NCI-H446 treated with DMSO at 0.1 percent for 48 hours (cell line): ENCODE measurements at places on chromosomes 6 and 20.

DNA sequence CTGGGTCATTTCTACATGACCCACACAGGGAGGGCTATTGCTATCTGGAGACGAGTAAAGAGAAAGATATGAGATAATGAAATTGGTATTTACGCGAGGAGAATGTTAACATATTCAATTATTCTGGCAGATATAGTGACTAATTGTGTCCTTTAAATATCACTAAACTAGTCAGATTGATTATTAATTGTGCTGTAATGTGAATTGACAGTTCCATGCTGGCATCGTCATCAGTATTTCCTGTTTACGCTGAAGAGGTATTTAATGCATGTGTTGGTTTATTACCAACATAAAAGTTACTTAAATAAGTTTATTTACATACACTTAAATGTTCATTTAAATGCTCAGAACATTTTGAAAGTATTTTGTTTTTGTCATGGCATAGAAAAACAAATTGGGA, 35.7 kb upstream of the OGFRL1 start:
- no peak for DNase-seq

DNA sequence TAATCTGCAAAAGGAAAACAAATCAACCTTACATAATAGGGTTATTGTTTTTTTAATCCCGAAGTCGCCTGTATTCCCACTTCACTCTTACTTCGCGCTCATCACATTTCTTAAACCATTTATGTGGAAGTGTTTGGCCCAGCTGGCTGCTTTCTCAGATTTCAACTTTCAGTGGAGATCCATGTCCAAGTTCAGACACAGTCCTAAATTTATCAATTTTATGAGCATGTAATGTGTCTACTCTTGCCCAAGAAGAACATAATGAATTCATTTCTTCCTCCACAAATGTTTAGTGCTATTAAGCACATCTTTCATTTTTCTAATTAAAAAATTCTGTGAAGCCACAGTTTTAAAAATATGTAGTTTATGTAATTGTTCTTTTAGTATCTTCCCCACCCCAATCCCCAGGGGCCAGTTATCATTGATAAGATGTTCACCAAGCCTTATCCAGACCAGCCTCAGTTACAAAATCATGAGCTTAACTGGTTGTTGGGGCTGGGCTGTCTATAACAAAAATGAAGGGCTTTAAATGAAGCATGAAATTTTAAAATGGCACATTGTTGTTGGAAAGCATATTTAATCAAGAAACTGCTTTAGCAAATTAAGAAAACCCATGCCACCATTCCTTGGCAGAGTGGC, 151.7 kb downstream of the UST start:
- no peak for DNase-seq

DNA sequence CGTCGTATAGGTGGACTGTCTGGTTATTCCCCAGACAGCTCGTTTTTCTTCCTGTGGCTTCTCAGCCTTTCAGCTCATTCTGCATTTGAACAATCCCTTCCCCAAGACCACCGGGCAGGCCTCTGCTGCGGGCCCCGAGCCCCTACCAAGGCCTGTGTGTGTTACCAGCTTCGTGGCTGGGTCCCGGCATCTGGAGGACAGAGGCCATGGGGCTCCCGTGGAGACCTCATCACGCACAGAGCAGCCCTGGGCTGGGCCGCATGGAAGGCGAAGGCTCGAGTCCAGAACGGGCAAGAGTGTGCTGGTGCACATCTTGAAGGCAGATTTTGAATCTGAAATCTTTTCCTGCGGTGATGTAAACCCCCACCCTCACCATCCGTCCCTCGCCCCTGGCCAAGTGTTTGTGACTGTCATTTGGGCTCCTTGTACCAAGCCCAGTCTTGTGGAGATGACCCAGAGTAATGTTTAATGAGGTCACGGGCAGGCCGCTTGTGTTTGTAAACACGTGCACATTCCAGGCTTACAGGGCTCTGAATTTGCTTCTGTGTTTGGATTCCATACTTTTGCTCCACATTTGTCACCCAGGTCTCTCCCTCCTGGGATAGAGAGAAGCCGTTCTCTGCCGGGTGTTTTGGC, 119.6 kb downstream of the CDH4 start:
- no peak for DNase-seq

- DNase-seq = no peak
These were observed 225.6 kb upstream of the MOCS1 start for GRCh38 chr6:40159865-40160264.

DNA sequence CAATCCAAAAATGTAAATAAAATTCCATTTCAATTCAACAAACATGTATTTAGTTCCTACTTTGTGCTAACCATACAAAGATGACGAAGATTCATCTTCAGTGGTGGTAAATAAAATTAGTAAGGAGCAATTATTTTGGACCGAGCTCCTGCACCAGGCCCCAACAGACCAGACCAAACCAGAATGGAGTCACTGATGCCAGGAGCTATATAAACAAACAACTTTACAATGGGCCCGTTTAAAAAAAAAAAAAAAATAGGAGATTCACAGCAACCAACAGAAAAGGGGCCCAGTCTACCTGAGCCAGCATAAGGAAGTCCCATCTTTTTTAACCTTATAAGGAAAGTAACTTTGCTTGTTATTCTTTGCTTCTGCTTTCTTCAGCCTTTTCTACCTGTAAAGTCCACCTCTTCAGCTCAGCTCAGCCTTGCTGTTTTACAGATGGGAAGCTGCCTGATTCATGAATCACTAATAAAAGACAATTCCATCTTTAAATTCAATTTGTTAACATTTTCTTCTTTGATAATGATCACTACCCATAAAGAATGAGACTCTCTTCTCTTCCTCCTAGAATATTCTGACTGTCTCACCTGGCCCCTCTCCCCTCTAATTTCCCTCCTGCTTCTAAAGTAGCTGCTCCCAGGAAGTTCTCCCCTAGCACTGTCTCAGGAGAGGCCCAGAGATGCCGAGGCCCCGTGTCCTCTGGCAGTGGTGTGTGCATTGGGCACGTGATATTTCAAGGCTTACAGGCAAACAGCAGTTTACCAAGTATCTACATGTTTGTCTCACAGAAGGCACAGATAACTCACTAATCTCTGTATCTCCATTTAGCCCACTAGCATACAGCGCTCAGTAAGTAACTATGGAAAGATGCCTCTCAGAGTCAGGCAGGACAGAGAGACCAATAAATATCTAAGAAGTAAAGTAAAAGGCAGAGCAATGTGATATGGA, 8.4 kb downstream of the MBOAT1 start:
- no peak for DNase-seq

DNA sequence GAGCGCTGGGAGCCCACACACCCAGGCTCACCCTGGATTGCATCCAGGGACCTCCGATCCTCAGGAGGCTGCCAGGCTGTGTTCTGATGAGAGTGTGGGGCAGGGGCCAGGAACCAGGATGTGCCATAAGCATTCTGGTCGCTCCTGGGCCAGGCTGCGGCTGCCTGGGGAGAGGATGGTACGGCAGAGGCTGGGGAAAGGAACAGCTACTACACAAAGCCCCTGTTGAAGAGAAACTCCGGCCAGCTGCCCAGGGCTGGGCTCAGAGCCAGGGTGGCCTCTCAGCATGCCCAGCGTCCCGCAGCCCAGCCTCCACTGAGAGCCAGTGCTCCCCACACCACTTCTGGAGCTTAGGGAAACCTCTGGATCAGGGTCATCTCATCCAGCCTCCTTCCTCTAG, 21.7 kb upstream of the OCSTAMP start:
- no peak for DNase-seq

GRCh38 chr20:56222945-56223344, 25.6 kb upstream of the MC3R start:
- DNase-seq = no peak
